ENCODE measurements at places on chromosomes 3 and 15. TPM values are rescaled to one million over a fixed set of nuclear protein-coding genes. Genes with fewer than 3 reads are reported as not detected.

GRCh38 chr3:194758716-194759115, 73.0 kb downstream of the FAM43A start:
- H3K4me3 ChIP-seq: no peak overlapping the region
- H3K27ac ChIP-seq: no peak overlapping the region
- H3K4me1 ChIP-seq: no peaks in the 10 kb centered on the region

DNA sequence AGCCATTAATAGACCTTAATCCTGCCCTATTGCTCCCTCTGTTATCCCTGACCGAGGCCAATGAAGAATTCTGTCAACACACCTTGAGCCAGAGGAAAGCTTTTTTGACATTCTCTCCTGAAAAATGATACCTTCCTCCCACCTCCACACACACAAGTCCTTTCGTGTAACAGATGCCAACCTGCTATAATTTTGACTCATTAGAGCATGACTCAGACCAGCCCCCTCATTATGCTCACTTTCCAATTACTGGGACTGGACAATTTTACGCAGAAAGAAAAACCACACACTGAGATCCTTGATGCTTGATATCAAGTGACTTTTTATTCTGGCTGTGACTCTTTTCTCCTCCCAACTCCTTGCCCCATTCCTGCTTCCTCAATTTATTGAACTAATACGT, 50.9 kb downstream of the LSAMP start:
- no peak overlapping the region for H3K27ac ChIP-seq
- H3K27me3 ChIP-seq: no peaks in the 10 kb centered on the region
- no peak overlapping the region for H3K4me3 ChIP-seq
- DNase-seq: no peak
- no peaks in the 10 kb centered on the region for H3K36me3 ChIP-seq
- H3K4me1 ChIP-seq: no peaks in the 10 kb centered on the region

GRCh38 chr3:60781935-60782334, 469.3 kb downstream of the FHIT start:
- H3K4me3 ChIP-seq: no peak overlapping the region
- no peak overlapping the region for H3K27ac ChIP-seq
- peaks cover 1% of the 10 kb centered on the region for H3K27me3 ChIP-seq
- H3K4me1 ChIP-seq: peaks cover 2% of the 10 kb centered on the region
- no peak for DNase-seq

DNA sequence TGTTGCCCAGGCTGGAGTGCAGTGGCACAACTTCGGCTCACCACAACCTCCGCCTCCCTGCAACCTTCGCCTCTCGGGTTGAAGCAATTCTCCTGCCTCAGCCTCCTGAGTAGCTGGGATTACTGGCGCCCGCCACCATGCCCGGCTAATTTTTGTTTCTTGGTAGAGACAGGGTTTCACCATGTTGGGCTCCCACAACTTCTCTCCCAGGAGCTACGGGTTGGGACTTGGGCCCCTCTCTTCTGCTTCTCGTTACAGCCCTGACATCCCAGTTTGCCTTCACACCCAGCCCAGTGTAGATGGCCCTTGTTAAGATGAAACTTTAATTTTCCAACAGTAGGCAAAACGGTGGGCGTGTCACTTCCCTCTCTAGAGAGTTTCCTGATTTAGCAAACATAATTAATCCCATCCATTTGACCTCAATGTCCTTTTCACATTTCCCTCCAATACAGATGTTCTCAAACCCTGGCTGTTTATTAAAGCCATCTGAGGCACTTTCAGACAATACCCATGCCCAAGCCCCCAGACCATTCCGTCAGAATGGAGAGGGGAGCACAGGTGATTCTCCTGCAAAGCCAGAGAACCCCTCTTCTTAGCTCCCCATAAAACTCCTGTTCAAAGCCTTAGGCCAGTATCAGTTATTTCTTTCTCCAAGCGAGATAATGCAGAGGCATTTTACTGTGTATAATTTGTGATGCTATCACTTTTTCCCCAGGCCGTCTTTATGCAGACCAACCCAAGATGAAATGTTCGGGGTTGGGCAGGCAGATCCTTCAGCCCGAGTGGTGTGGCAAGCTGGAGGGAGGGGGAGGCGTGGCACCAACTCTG, 245.7 kb downstream of the XXYLT1 start:
- no peaks in the 10 kb centered on the region for H3K4me1 ChIP-seq
- H3K4me3 ChIP-seq: no peak overlapping the region
- peaks cover 10% of the 10 kb centered on the region for H3K27me3 ChIP-seq
- no peaks in the 10 kb centered on the region for H3K36me3 ChIP-seq

The GUCA1C gene
- not detected for total RNA-seq

The MESP2 gene
- not detected for total RNA-seq

The HCN4 gene
- total RNA-seq: not detected

DNA sequence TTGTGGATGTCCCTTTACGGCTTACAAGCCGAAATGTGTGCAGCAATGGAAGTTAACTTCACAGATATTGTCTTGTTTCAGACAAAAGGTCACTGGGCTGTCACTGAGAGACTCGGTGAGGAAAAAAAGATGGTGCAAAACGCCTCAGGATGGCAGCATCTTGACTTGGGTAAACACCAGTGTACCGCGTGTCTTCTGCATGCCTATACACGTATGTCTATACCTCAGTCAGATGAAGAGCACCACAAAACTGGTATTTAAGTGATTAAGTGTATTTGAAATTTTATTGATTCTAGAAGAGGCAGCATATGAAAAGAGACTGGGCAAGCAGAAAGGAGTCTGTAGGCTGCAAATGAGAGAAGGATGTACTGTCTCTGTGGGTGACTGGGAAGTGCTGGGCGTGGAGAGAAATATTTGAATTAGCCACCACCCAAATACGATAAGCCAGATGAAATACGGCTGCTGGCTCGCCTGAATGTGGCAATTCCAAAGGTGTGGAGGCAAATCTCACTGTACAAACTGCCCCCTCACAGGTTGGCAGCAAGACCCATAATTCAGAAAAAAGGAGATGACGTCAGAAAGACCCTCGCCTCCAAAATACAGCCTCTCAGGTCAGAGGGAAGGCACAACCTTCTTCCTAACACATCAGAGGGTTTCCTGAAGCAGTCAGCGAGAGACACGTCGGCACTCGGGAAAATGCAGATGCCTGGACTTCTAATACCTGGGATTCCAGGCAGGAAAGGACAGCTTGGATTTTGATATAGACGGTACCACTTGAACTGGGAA, 53.4 kb upstream of the NEO1 start:
- no peaks in the 10 kb centered on the region for H3K4me1 ChIP-seq
- no peaks in the 10 kb centered on the region for H3K36me3 ChIP-seq
- no peak for DNase-seq
- no peak overlapping the region for H3K4me3 ChIP-seq
- no peak overlapping the region for H3K27ac ChIP-seq
- peaks cover 31% of the 10 kb centered on the region for H3K27me3 ChIP-seq

The CDHR4 gene
- not detected for total RNA-seq

DNA sequence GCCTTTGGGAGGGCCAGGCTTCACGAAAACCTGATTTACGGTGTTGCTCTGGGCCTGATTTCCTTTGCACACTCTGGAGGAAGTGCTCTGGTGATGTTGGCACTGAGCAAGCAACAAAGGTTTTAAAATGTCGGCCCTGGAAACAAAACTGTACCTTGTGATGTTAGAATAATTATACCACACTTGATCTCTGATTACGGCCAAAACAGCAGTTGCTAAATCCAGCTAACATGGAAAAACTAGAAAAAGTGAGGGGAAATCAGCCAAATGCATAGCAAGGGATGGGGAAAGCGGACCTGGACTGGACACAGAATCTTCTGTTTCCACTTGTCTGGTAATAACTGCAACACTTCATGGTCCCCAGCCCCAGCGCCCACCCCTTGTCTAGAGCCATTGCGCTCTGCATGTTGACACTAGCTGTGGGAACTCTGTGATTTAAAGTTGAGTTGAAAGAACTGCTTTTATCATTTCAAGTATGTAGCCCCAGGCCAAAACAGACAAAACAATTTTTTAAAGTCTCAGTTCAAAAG, 120.1 kb downstream of the VGLL4 start:
- H3K27ac ChIP-seq: no peak overlapping the region
- DNase-seq: no peak
- no peaks in the 10 kb centered on the region for H3K4me1 ChIP-seq
- H3K36me3 ChIP-seq: peaks cover 6% of the 10 kb centered on the region
- no peak overlapping the region for H3K4me3 ChIP-seq

DNA sequence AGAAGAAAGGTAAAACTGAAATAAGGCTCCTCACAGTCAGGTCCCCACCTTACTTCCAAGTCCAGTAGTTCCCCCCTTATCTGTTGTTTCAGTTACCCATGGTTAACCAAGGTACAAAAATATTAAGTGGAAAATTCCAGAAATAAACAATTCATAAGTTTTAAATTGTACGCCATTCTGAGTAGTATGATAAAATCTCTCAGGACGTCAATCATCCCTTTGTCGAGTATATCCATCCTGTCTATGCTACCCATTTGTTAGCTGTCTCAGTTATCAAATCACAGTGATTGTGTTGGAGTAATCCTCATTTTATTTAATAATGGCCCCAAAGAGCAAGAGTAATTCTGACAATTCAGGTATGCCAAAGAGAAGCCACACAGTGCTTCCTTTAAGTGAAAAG, 43.9 kb downstream of the LRRFIP2 start:
- H3K36me3 ChIP-seq: peaks cover 11% of the 10 kb centered on the region
- no peak for DNase-seq
- H3K27me3 ChIP-seq: no peaks in the 10 kb centered on the region
- H3K4me1 ChIP-seq: peaks cover 10% of the 10 kb centered on the region
- no peak overlapping the region for H3K27ac ChIP-seq
- no peak overlapping the region for H3K4me3 ChIP-seq

GRCh38 chr3:157398598-157398997, 38.1 kb upstream of the PTX3 start:
- no peaks in the 10 kb centered on the region for H3K4me1 ChIP-seq
- H3K36me3 ChIP-seq: no peaks in the 10 kb centered on the region
- H3K27me3 ChIP-seq: peaks cover 5% of the 10 kb centered on the region
- DNase-seq: no peak
- no peak overlapping the region for H3K27ac ChIP-seq

The SNUPN gene
- total RNA-seq: 33.7 TPM

DNA sequence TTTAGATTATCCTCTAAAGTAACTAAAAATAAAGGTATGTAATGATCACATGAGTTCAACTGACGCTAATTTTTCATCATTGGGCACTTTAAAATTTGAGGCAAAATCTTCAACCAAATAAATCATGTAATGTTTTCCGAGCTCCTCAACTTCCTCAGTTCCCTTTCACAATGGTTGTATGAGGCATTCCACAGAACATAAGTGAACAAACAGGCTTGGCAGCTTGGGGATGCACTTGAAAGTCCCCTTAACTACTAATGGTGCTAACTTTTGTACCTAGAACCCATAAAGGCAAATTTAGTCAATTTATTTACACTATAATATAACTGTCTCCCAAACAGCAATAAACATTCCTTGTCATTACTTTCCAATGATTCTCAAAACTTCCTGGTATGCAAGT, 1137.9 kb downstream of the ROBO2 start:
- DNase-seq: no peak
- no peaks in the 10 kb centered on the region for H3K36me3 ChIP-seq
- no peaks in the 10 kb centered on the region for H3K4me1 ChIP-seq
- H3K4me3 ChIP-seq: no peak overlapping the region
- no peak overlapping the region for H3K27ac ChIP-seq

- H3K27me3 ChIP-seq: no peaks in the 10 kb centered on the region
- peaks cover 56% of the 10 kb centered on the region for H3K36me3 ChIP-seq
- peaks cover 46% of the 10 kb centered on the region for H3K4me1 ChIP-seq
- peak overlapping the region; percentile 92 for H3K27ac ChIP-seq
- peak overlapping the region; percentile 49 for H3K4me3 ChIP-seq
Measured at GRCh38 chr3:106231086-106231485, 362.3 kb upstream of the CBLB start.

The MRPS11 gene
- 72.6 TPM for total RNA-seq

The LARP6 gene
- total RNA-seq: not detected

DNA sequence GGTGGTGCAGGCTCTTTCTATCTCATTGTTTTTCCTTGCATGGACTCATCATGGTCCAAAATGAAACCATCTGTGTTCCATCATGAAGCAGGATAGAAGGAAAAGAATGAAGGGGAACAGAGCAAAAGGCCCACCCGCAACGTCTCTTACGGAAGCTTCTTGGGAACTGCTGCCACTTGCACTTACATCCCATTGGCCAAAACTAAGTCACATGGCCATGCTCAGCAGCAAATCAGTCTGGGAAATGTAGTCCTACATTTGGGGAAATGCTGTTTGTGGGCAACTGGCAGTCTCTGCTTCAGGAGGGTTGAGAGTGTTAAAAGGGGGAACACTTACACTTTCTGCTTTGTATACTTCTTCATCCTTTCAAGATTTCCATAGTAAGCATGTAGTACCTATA, 191.6 kb downstream of the SV2B start:
- H3K4me1 ChIP-seq: no peaks in the 10 kb centered on the region
- H3K4me3 ChIP-seq: no peak overlapping the region
- H3K36me3 ChIP-seq: no peaks in the 10 kb centered on the region
- no peak for DNase-seq

The ZNF80 gene
- 0.21 TPM for total RNA-seq

The GOLGA8T gene
- total RNA-seq: not detected

The SLC28A1 gene
- total RNA-seq: not detected

DNA sequence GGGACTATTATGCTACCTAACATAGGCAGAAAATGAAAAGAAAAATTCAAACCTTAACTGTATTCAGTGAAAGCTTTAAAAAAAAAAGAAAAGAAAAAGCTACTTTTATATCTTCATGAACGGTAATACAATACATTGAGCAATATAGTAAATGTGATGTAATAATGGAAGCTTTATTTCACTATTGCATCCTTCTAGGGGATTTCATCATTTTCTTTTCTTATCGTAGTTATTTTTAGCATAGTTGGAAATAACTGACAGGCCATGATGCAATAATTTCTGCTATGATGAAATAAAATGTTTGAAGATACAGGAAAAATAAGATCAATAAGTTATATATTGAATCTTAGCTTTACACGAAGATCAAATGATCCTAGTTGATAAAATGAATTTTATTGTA, 40.3 kb upstream of the ZCWPW2 start:
- H3K4me1 ChIP-seq: no peaks in the 10 kb centered on the region
- DNase-seq: no peak
- H3K27me3 ChIP-seq: no peaks in the 10 kb centered on the region
- H3K36me3 ChIP-seq: peaks cover 4% of the 10 kb centered on the region
- no peak overlapping the region for H3K27ac ChIP-seq

The TLR9 gene
- total RNA-seq: 0.17 TPM

DNA sequence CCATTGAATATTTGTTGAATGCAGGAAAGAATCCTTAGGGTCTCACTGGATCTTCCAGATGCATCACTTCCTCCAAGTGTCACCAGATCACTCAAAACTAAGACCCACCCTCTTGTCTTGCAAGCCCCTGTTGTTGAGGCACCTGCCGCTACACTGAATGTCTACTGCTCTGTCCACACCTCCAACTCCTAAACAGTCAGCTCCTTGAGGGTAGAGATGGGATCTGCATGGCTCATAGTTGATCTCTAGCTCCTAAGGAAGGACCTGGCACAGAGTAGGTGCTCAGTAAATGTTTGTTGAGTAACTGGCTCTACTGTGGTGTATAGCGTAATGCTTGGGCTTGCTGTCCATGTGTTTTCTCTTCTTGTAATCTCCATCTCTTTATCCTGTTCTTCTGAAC, 8.8 kb downstream of the SLC6A20 start:
- H3K27ac ChIP-seq: no peak overlapping the region
- peaks cover 59% of the 10 kb centered on the region for H3K27me3 ChIP-seq
- H3K4me1 ChIP-seq: no peaks in the 10 kb centered on the region
- no peak overlapping the region for H3K4me3 ChIP-seq

Data from activated CD4-positive, alpha-beta T cell treated with anti-CD3 and anti-CD28 coated beads, Interleukin-2, amount 10 ng/mL, durations not matched to agents 24 days and 14 days (primary cell).